ENCODE measurements at places on chromosomes 4 and X.

DNA sequence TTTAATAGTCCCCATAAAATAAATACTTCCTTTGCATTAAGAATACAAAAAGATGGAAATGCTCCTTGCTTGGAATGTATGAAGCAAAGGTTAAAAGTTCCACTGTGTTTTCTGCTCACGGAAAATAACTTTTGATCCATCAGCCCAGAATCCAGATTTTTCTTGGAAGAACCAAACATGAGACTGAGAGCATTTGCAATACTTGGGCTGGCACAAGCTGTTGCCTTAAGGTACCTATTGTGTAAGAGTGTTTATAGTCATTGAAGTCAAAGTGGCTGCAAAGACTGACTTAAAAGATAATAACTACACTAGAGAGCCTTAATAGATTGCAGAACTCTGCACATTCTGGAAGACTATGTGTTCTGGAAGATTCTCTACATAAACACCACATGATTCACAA lies 281.4 kb downstream of the RAB28 start:
- no peak for DNase-seq

DNA sequence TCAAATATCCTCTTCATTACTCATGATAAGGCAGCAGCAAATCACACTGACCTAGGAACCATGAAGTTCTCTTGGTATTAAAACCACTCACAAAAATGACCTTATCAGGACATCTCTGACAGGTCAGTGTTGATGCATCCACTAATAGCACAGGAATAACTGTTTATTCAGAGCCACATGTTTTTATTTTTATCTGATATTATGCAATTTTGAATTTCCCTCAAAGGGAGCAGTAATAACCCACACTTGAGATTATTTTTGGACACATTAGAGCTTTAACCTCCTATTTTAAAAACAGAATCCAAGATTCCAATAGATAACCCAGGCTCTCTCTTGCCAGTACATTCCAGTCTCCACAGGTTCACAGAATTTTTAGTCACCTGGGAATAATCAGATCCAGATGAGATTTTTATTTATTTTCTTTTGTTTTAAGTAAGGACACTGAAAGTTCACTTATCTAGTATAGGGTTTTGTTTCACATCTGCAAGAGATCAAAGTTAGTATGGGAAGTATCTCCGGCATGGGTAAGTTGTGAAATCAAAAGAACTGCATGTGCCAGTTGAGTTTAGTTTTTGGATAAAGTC lies 36.3 kb upstream of the MYOZ2 start:
- DNase-seq: peak; percentile 64

GRCh38 chr4:171281359-171281758 lies 531.8 kb upstream of the GALNTL6 start:
- no peak for DNase-seq

DNA sequence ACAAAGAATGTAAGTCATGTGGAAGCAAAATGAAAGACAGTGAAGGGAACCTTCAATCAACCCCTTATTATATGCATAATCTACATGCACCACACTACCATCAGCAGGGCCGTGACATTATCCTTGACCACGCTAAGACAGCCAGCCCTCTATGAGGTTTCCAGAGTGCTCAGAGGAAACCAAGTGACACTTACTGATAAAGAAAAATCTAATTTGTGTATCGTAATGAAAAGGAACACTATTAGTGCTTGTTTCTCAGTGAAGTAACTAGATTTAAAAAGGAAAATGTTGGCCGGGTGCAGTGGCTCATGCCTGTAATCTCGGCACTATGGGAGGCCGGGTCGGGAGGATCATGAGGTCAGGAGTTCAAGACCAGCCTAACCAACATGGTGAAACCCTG lies 56.4 kb downstream of the ABCG2 start:
- no peak for DNase-seq

DNA sequence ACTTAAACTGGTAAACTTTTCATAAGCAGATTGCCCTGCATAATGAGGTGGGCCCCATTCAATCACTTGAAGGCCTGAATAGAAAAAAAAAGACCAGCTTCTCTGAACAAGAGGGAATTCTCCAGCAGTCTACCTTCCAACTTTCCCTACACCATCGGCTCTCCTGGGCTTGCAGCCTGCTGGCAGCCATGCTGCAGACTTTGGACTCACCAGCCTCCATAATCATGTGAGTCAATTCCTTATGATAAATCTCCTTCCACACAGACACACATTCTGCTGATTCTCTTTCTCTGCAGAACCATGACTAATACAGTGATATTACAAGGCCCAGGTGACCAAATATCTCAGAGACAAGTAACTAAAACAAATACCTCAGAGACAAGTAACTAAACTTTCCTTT lies 113.8 kb upstream of the WDR17 start:
- no peak for DNase-seq

GRCh38 chrX:134469486-134469885 lies 9.5 kb downstream of the HPRT1 start:
- DNase-seq: no peak

DNA sequence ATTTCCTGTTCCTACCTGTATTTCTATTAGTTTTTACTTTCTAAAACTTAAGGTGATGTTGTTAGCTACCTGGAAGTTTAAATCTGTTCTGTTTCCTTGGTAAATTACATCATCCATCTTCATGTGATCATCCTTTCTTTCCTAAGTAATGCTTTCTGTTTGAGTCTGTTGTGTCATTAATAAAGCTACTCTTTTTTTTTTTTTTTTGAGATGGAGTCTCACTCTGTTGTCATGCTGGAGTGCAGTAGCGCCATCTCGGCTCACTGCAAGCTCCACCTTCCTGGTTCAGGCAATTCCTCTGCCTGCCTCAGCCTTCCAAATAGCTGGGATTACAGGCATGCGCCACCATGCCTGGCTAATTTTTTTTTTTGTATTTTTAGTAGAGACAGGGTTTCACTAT lies 73.3 kb downstream of the FIP1L1 start:
- no peak for DNase-seq

DNA sequence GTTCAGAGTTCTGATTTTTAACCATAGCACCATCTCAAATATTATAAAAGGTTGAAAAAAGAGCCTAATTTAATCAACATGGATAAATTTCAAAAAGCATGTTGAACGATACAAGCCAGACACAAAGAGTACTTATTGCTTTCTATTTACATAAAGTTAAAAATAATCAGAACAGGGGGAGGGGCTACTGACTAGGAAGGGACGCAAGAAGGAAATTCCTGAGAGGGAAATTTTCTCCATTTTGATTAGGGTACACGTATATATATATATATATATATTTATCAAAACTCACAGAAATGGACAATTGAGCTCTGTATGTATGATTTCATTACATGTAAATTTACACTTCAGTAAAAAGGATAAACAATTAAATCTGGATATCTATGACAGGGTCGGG lies 482 bp upstream of the MBTPS2 start:
- DNase-seq: peak; percentile 6

DNA sequence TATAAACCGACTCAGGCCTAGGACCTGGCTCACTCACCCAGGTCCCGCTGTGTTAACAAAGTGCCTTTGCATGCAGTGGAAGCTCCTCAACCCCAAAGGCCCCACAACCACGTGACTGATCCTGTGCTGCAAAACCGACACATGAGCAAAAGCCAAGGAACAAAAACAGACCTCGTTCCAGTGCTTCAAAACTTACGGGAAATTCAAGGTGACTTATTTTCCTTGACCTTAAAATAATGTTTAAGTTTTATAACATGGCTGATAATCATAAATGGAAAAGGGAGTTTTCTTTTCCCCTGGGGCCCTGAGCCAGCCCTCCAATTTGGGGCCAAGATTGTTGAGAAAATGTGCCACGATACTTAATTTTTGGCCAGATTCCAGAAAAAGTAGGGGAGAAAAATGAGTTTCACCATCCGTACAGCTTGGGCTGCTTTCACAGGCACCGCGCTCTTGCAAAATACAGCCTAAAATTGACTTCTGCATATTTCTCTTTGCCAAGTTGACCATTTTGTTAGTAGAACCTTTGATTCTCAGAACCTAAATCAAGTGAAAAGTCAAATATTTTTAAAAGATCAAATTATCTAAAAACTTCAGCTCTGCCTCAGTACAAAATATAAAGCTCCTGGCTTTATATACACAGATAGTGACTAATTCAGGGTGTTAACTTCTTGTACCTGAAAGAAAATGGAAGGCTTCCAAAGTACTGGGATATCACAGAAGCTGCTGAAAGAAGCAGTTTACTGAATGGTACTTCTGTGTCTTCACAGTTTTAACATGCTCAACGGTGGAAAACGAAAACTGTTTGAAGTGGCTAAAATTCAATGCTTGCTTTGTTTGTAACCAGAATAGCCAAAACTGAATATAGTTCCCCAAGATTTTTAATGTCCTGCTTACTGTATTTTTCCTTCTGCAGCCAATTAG lies 93.8 kb downstream of the APBB2 start:
- DNase-seq: peak; percentile 65

GRCh38 chr4:110644008-110644407 lies 21.1 kb upstream of the PITX2 start:
- DNase-seq: no peak

DNA sequence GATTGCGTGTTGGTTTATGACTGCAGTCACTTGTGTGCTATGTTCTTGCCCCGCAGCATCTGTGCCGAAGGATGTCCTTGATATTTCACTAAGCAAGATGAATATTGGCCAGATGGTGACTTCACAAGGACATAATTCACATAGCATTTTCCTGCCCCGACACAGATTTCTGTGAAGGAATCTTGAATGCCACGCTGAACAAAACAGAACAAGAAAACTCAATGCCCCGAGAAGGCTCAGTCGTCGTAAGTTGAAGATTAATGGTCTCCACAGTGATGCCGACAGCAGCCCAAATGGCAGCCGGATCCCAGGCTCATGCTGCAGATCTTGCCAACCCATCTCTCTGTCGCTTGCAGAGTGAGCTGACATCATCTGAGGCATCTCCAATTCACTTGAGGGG lies 145.9 kb downstream of the CPEB2 start:
- no peak for DNase-seq

- DNase-seq: no peak
Measured at GRCh38 chr4:101286663-101287062, 60.7 kb downstream of the PPP3CA start.

- DNase-seq: no peak
Measured at GRCh38 chrX:118975831-118976598, 1.6 kb downstream of the LONRF3 start.

GRCh38 chr4:101790521-101791181 lies at the start of gene BANK1:
Gene BANK1, plus strand, starts transcription at chr4:101790730. Its CDS starts 151 bp downstream, at chr4:101790881.
- peak; percentile 5 for DNase-seq

DNA sequence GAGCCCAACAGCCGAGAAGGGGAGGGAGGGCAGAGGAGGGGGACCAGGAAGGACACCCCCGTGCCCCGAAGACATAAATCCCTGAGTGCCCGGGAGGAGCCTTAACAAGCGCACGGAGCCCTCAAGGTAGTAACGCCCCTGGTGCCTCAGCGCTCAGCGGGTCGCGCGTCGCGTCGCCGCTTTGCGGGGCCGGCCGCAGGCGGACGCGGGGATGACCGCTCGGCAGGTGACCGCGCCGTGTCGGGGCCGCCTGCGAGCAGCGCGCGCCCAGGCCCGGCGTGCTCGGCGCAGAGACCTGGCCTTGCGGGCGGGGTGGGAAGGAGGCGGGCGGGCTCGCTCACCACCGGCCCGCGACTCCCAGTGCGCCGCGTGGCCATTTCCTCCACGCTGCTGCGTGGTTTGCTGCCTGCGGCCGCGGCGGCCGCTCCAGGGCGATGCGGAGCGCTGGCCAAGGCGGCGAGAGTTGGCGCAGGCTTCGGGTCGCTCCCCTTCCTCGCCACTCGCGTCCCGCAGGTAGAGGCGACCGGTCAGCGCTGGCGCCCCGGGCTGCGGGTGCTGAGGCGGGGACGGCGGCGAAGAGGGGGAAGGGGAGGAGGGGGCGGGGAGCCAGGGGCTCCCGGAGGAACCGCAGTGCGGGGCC lies 632 bp downstream of the CCSER1 start:
- no peak for DNase-seq

GRCh38 chr4:151850791-151851213 lies 90.0 kb upstream of the GATB start:
- no peak for DNase-seq

- DNase-seq: no peak
Measured at GRCh38 chrX:9576059-9576458, 111.2 kb downstream of the TBL1X start.

DNA sequence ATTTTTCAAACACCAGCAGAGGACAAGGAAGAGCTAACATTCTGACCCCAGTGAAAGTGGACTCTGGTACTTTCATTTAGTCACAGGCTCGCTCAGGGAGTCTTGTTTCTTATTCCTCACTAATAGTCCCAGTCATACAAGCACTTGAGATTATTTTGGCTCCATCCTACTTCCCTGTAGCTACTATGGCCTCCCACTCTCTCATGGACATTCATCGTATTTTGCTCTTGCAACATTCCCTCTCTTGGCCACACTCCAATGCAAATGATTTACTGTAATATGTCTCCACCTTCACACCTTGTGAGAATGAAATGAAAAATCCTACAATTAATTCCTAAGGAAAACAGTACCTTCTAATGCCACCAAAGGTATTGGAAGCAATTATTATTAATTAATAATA lies 21.3 kb downstream of the PLRG1 start:
- DNase-seq: no peak

DNA sequence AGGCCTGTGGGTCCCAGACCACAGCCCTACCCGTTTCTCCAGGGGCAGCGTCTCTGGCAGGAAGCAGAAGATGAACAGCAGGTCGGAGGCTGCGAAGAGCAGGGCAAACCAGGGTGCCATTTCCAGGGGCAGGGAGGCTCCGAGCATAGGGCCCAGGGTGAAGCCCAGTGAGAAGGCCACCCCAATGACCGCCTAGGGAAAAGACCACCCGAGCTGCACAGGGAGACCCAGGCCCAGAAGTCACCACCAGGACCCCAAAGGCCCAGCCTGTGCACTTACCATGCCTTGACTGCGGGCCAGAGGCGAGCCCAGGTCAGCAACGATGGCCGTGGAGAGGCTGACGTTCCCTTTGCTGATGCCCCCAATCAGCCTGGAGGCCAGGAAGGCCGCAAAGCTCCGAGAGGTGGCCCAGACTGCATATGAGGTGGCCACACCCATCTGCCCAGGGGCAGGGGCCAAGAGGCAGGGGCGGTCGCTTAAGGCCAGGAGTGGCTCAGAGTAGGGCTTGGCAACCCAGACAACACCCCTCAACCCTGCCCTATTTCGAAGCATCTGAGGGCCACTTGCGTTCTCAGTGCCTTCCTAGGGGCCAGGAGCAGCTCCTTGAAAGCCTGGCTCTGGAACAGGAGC lies 30.8 kb downstream of the NOP14 start:
- DNase-seq: no peak

GRCh38 chr4:107876099-107876498 lies 51.4 kb downstream of the SGMS2 start:
- no peak for DNase-seq

DNA sequence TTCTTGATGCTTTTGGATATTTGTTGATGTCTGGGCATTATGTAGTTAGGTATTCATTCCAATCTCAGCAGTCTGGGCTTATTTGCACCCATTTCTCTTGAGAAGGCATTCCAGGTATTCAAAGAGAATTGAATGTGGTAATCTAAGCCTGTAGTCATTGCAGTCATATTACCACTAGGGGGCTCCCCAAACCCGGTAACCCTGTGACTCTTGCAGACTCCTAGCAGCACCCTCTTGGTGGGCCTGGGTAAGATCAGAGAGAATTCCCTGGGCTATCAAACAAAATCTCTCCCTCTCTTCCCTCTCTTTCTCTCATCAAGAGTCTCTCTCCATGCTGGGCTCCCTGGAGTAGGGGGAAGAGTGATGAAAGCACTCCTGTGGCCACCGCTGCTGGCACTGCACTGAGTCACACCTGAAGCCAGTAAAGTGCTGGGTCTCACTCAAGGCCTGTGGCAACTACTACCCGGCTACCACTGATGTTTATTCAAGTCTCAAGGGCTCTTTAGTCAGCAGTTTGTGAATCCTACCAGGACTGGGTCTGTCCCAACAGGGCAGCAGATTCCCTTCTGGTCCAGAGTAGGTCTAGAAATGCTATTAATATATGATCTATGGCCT lies 187.7 kb upstream of the NUDT10 start:
- peak; percentile 16 for DNase-seq
